ENCODE measurements at places on chromosomes 13 and 19.
A peak's percentile ranks its signal among the peaks of the same experiment; 100 is the strongest.

DNA sequence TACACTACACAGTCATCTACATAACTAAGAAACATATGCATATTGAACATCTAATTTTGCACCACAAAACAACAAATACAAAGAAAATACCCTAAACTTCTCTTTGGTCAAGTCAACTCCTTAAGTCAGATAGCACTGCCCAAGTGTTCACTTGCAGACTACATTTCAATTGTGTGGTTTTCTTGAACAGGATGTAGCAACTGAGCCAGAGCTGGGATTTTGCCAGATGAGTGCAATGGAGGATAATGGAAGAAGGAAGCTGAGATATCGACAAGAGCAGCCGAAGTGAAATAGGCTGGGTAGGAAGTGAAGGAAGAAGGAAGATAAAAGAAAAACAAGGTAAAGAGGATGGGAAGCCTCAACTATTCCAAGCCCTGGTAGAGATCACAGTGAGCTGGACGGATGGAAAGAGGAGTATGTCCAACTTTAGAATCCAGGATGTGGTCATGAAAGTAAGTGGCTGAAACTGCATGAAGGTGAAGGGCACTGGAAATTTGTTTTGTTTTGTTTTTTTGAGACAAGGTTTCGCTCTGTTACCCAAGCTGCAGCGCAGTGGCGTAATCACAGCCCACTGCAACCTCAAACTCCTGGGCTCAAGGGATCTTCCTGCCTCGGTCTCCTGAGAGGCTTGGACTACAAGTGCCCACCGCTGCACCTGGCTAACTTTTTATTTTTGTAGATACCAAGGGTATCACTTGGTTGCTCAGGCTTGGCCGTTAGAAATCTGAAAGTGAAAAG lies 15.0 kb downstream of the NUFIP1 start:
- peak; percentile 21 for DNase-seq

DNA sequence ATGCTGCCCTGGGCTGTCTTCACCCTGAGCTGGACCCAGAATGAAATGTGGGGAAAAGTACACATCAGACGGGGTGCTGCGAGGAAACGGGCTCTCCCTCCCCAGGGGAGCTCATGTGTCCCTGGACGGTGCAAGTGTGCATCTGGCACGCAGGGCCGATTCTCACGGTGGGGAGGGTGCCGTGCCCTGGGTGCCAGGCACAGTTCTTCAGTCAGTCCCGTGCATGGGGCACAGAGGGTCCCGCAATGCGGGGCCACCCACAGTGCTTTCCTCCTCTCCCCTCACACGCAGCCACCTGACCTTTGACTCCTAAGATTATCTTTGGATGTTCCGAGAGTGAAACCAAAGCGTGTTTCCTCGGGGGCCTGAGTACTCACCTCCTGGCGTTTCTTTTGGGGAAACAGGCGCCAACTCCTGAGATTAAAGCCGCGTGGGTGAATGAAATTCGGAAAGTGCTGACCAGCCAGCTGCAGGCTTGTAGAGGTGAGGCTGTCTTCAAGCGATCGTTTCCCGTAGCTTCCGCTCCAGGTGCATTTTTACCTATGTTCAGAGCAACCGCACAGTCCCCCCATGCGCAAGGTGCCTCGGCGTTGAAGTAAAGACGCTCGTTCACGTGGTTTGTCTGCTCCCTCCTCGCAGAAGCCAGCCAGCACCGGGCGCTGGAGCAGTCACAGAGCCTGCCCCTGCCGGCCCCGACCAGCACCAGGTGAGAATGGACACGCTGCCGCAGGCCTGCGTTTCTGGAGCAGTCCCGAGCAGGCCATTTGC lies 17.5 kb upstream of the F7 start:
- DNase-seq: no peak

DNA sequence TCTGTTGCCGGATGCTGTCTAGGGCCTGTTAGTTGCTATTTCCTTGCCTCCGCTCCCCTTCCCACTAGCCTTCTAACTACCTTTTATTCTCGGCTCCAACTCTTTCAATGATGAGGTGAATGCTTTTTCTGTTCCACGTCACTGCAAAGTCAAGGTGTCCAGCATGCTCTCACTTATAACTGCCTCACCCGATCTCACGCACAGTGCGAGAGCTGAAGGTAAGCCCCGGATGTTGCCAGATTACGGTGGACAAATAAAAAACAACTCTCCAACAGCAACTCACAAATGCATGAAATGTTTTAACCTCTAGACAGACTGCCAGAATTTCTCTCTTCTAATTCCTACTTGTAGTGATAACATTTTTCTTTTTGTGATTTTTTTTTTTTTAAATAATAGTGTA lies 169.9 kb downstream of the STK24 start:
- no peak for DNase-seq

DNA sequence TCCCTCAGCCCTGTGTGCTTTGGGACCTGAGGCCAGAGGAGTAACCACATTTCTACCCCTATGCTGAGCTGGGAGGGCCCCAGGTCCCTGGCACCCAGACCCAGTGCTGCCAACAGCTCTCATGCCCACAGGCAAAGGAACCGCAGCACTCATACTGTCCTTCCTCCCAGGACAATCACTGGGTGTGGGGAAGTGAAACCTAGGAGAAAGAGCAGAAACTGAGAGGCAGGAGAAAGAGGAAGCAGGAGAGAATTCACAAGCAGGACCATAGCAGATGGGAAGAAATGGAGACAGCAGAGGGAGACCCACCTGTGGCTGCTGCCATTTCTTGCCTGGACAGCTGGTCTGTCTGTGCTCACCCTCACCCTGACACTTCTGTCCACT lies 18.9 kb downstream of the CCDC97 start:
- no peak for DNase-seq

GRCh38 chr13:47188802-47189201 lies 291.9 kb upstream of the HTR2A start:
- peak; percentile 3 for DNase-seq

DNA sequence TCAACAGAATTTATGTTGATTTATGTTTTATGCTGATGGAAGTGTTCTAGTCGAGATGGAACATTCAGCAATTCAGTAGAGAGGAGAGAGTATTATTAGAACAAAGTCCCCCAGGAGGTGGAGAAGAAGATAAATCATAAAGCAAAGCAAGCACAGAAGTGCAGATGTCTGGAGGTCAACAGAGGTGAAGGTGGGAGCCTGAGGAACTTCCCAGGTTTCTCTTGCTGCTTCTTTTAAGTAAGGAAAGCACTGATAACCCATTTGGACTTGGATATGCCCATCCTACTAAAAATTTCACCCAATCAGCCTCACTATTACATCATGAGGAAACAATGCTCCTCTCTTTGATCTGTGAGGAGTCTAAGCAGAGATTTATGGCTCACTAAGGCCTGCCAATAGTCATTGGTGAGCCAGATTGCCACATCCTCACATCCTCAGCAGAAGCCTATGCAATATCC lies 98.8 kb downstream of the EPSTI1 start:
- peak; percentile 63 for DNase-seq

DNA sequence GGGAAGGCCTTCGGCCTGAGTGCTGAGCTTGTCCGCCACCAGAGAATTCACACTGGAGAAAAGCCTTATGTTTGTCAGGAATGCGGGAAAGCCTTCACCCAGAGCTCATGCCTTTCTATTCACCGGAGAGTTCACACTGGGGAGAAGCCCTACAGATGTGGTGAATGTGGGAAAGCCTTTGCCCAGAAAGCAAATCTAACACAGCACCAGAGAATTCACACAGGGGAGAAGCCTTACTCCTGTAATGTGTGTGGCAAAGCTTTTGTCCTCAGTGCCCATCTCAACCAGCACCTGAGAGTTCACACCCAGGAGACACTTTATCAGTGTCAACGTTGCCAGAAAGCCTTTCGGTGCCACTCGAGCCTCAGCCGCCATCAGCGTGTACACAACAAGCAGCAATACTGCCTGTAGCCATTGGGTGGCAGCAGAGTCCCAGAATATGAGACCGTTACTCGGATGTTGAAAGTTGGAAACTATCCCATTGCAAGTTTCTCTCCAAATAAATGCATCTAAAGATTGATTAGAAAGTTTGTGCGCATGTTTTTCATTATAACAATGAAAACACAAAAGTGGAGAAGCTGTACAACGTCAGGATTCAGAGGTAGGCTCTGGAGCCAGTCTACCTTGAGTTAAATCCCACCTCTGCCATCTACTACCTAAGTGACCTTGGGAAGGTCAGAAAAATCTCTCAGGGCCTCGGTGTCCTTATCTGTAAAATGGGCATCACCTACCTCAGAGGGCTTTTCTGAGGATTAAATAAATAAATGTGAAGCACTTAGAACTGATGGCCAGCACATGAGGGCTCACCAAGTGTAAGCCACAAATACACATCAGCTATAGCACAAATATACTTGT lies 21.1 kb downstream of the ZNF473 start:
- no peak for DNase-seq

GRCh38 chr19:52140032-52140710 lies 433 bp upstream of the ZNF616 start:
- no peak for DNase-seq

DNA sequence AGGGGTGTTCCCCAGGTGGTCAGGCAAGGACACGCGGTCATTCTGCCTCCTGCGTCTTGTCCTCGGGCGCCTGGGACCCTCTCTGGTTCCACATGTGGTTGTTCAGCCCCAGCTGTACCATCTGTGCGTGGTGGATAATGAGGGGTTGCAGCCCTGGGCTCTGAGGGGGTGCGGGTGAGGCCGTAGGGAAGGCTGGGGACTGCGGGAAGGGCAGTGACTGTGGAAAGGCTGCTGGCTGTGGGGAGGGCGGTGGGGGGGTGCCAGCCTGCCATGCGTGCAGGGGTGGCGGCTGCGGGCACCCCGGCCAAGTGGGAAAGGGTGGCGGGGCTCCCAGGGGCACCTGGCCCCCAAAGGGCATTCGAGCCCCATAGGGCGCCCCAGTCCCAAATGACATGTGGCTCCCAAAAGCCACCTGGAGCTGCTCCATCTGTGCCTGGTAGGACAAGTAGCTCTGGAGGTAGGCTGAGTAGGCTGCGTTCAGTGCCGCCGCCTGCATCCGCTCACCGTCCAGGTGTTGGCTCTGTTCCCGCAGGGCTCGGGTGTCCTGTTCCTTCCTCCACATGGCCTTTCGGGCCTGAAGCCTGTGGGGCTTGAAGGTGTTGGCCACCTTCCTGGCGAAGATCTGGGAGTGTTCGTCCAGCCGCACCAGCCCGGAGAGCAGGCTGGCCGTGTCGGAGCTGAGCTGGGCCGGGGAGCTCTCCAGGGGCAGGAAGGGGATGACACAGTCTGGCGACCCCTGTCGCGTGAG lies 15.1 kb downstream of the TICAM1 start:
- DNase-seq: no peak

DNA sequence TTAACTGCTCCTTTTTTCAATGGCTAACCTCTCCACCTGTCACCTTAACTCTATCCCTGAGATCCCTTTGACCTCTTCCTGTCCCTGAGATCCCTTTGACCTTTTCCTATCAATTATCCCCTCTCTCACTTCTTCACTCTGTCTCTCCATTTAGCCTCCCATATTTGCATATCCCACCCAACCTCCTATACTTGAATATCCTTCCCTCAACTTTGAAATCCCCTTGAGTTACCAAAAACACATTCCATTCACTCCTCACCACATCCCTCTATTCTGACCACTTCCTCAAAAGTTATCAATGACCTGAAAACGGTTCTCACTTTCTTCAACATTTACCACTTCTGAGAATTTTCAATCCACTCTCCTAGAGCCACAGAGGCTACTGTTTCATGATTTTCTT lies 3.0 kb downstream of the MYCBP2 start:
- DNase-seq: no peak

GRCh38 chr19:48746738-48747575 lies at the start of gene IZUMO1:
Gene IZUMO1 (minus strand): TSS chr19:48746909. CDS start chr19:48745859, 1,050 bp downstream.
- DNase-seq: no peak

DNA sequence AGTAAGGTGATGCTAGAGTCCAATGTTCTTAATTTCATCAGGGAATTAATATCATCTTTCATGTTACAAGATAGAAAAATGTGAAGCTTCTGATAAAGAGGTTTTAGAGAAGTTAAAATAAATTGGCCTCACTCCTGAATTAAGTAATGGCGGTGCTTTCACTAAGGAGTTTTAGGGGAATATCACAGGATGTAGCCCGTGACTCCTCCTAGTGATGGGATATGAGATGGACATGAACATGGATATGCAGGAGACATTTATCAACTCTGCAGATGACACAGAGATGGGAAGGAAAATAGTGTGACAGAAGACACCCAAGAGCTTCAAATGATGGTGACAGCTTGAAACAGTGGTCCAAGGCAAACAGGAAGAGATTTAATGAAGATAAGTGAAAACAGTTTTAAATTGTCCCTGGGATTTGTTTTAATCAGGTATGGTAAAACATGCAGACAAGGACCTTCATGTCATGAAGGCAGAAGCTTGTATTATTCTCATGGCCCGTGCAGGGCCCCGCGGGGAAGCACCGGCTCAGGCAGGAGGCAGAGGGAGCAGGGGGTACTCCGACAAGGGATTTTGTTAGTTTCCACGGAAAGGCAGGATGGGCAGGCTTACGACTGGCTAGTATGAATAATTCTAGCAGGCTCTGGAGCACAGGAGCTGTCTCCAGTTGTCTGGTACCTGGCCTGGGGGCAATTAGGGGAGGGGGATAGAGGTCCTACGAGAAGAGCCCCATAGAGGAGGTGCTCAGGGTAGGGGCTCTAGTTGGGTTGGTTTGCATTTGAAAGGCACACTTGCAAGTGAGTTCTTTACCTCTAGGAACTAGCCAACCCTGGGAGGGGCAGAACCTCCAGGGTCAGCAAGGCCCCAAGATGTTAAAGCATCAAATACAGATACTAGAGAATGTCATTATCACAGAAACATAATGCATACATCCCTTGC lies 38.7 kb upstream of the FARP1 start:
- DNase-seq: no peak

GRCh38 chr13:40668335-40668734 lies 1.9 kb upstream of the FOXO1 start:
- DNase-seq: no peak

DNA sequence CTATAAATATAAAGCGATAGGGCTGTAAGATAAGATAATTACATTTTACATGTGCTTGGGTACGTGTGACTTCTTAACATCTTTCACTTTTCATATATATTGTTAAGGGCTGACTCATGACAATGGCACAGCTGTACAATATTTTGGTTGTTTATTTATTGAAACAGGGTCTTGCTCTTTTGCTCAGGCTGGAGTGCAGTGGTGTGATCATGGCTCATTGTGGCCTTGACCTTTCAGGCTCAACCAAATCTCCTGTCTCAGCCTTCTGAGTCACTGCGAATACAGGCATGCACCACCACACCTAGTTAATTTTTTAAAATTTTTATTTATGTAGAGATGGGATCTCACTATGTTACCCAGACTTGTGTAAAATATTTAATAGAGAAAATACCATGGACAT lies 2532.4 kb upstream of the PCDH20 start:
- DNase-seq: peak; percentile 67
